ENCODE measurements at places on chromosomes 1 and 21. TPM values are rescaled to one million over a fixed set of nuclear protein-coding genes. Genes with fewer than 3 reads are reported as not detected.

- no peak for DNase-seq
These were observed 1.2 kb downstream of the PSMG1 start for GRCh38 chr21:39182016-39182415.

DNA sequence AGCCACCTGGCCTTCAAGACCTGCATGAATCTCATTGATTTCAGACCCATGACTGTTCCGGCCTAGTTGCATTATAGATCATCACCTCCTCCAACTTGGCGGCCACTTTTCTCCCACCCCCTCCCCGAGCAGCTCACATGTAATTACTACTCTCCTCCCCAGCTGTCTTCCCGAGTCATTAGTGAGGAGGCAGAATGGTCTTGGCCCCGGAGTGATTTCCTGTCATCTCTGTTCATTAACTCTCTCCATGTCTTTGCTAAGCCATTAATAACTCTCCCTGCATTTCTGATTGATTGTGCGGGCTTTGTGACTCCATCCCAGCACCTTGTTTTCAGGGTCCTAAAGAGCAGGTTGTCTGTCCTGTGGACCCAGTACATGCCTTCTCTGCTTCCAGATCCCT, 75.6 kb upstream of the CNTN2 start:
- no peak for DNase-seq

DNA sequence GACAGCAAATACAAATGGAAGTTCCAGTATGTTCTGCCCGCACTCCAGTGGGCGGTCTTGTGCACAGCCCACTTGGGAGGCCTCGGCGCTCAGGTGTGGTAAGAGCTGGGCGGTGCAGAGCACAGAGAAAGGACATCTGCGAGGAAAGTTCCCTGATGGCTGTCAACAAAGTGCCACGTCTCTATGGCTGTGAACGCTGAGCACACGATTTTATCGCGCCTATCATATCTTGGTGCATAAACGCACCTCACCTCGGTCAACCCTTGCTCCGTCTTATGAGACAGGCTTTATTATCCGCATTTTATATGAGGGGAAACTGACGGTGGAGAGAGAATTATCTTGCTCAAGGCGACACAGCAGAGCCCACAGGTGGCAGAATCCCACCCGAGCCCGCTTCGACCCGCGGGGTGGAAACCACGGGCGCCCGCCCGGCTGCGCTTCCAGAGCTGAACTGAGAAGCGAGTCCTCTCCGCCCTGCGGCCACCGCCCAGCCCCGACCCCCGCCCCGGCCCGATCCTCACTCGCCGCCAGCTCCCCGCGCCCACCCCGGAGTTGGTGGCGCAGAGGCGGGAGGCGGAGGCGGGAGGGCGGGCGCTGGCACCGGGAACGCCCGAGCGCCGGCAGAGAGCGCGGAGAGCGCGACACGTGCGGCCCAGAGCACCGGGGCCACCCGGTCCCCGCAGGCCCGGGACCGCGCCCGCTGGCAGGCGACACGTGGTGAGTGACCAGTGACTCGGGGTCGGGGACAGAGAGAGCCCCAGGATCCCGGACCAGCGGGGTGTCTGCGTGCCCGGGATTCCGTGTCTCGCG, at the start of gene IL12RB2:
IL12RB2 (plus strand) TSS at position 623 of the 810 bp plus-strand sequence. CDS start 12,496 bp downstream, outside the sequence.
- DNase-seq = peak; percentile 16

AADACL3 gene
- not detected for polyA plus RNA-seq

All from right renal pelvis (tissue), 4 donors.